Uterus (tissue), 4 donors: ENCODE measurements at places on chromosomes 3 and 15.

GRCh38 chr3:33355611-33356010 lies 78.4 kb downstream of the FBXL2 start:
- H3K27ac ChIP-seq: no peak overlapping the region
- H3K27me3 ChIP-seq: no peaks in the 10 kb centered on the region
- no peaks in the 10 kb centered on the region for H3K36me3 ChIP-seq
- no peaks in the 10 kb centered on the region for H3K4me1 ChIP-seq
- no peak for DNase-seq
- no peak overlapping the region for H3K4me3 ChIP-seq

GRCh38 chr15:36671017-36671416 lies 91.6 kb downstream of the CDIN1 start:
- H3K27ac ChIP-seq: no peak overlapping the region
- DNase-seq: no peak
- H3K36me3 ChIP-seq: no peaks in the 10 kb centered on the region
- no peak overlapping the region for H3K4me3 ChIP-seq

DNA sequence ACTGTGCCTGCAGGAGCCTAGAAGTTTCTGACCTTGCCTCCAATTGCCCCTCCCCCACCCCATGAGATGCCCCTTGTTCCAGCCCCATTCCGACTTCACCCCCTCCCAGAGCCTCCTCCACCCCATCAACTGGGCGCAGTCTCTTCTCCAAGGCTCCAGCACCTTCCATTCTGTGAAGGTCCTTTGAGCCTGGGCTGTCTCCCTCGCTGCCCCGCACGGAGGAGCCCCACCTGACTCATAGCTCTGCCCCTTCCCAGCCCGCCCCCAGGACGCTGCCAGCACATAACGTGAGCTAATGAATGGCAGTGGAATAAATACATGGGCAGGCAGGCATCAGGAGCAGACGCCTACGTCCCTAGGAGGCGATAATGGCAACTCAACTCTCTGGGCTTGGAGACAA lies 113.1 kb downstream of the NUP210 start:
- no peak overlapping the region for H3K4me3 ChIP-seq
- no peaks in the 10 kb centered on the region for H3K27me3 ChIP-seq
- H3K36me3 ChIP-seq: no peaks in the 10 kb centered on the region
- no peak overlapping the region for H3K27ac ChIP-seq

DNA sequence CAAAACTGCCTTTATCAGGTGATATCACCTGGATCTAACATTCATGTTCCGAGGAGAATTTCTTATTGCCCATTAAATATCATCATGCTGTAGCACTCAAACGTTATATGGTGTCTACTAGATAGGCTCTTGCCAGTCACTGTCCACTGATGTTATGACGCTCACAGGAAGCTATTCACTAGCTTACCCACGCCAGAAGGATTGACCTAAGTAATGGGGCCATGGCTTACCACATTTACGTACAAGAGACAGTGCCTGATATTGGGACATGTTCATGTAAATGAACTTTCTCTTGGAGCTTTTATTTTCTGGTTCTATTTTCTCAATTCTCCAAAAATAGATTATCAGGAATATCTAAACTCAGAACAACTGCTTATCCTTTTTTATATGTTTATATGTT lies 91.7 kb upstream of the NAALADL2 start:
- H3K27me3 ChIP-seq: no peaks in the 10 kb centered on the region
- H3K4me1 ChIP-seq: no peaks in the 10 kb centered on the region
- DNase-seq: no peak
- H3K4me3 ChIP-seq: no peak overlapping the region
- H3K27ac ChIP-seq: no peak overlapping the region

DNA sequence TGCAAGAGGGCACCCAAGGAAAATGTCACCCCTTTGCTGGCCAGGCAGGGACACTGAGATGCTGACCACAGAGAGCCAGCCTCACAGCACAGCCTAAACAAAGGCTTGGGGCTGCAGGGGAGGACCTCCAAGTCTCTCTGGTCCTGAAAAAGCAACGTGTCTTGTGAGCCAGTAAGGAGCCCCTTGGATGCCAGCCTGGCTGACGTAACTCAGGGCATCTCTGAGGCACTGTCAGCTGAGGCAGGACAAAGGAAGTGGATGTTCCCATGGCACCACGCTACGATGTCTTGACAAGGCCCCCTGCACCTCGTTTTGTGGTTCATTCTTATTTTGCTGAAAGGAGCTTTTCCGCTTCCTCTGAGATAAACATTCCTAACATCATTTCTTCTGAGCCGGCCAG lies 160.7 kb downstream of the OR4M2 start:
- no peaks in the 10 kb centered on the region for H3K36me3 ChIP-seq
- no peaks in the 10 kb centered on the region for H3K4me1 ChIP-seq
- no peak overlapping the region for H3K4me3 ChIP-seq
- DNase-seq: no peak
- no peak overlapping the region for H3K27ac ChIP-seq
- H3K27me3 ChIP-seq: no peaks in the 10 kb centered on the region

DNA sequence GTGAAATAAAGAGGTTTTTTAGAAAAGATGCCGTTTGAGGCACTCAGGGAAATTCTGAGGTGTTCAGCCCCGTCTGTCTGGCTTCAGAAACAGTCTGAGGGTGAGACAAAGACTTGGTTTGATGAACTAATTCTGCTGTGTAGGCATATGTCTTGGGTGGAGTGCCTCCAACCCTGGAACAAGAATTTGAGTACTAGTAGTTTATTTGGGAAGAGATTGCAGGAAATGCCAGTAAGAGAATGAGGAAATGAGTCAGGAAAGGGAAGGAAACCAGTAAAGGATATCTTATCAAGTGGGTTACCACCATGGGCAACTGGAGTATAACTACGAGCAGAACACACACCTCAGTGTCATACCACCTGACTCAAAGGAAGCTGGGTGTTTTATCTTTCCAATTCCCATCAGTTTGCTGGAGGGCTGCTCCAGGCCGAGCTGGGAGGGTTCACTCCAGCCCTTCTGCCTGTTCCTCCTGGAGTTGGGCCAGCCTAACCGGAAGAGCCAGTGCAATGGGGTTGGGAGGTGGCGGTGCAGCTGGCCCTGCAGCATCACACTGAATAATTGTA lies 75.3 kb downstream of the TGFBR2 start:
- H3K4me1 ChIP-seq: peaks cover 35% of the 10 kb centered on the region
- DNase-seq: peak; percentile 41
- no peaks in the 10 kb centered on the region for H3K27me3 ChIP-seq
- no peak overlapping the region for H3K4me3 ChIP-seq

DNA sequence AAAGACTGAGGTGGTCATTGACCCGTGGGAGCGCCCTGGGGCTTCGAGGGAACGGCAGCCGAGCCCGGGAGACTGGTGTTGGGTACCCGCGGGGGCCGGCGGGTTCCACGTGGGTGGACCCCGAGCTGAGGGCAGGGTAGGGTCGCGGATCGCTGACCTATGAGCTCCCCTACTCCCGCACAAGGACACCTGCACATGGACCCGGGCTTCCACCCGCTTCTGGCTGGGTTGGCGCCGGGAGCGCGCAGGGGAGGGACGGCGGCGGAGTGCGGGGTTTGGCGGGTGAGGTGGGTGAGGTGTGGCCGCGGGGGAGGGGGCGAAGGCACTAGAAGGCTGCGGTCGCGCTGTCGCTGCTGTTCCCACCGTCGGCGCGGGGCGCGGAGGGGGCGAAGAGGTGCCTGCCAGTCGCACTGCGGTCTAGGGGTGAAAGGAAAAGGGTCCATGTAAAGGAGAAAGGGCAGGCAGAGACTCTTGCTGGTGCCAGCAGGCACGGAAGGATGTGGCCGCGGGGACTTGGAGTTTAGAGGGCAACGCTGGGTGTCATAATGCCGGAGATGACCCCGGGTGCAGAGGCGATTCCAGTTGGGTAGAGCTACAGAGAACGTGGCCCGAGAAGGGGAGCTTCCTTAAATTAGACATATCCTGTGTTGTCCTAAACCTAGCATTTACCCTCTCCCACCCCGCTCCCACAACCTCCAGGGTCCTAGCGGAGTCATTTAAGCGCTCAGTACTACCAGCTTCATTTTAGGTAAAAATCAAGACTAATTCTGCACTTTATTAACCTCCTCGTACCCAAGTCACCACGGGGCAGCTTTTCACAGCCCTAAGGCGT lies 245.9 kb upstream of the TOPAZ1 start:
- peaks cover 69% of the 10 kb centered on the region for H3K27me3 ChIP-seq
- peaks cover 37% of the 10 kb centered on the region for H3K4me1 ChIP-seq
- no peak overlapping the region for H3K27ac ChIP-seq
- no peak for DNase-seq
- no peak overlapping the region for H3K4me3 ChIP-seq

- DNase-seq: no peak
- H3K27me3 ChIP-seq: no peaks in the 10 kb centered on the region
- H3K4me3 ChIP-seq: no peak overlapping the region
- H3K27ac ChIP-seq: no peak overlapping the region
Measured at GRCh38 chr3:159319156-159319555, 517.3 kb downstream of the MFSD1 start.

GRCh38 chr3:35966629-35967464 lies 327.5 kb downstream of the ARPP21 start:
- H3K27me3 ChIP-seq: no peaks in the 10 kb centered on the region
- no peak overlapping the region for H3K4me3 ChIP-seq
- H3K27ac ChIP-seq: no peak overlapping the region
- H3K4me1 ChIP-seq: no peaks in the 10 kb centered on the region
- DNase-seq: no peak

DNA sequence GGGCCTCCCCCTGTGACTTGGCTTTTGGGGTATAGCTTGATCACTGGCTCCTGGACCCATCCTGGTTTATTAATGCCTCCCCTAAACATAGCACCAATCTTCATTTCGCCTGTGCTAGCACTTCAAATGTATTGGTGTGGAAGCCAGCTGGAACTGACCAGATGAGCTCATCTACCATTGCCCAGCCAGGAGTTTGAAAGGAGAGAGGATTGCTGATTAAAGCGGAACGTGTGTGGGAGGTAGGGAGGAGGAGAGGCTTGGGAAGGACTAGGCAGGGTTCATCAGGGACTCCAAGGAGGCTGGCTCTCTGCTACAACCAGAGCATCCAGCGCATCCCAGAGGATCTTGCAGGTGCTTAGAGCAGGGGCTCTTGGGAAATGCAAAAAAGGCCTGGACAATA lies 34.4 kb upstream of the TLE3 start:
- no peaks in the 10 kb centered on the region for H3K27me3 ChIP-seq
- H3K36me3 ChIP-seq: no peaks in the 10 kb centered on the region
- peak overlapping the region; percentile 55 for H3K27ac ChIP-seq
- no peak overlapping the region for H3K4me3 ChIP-seq

DNA sequence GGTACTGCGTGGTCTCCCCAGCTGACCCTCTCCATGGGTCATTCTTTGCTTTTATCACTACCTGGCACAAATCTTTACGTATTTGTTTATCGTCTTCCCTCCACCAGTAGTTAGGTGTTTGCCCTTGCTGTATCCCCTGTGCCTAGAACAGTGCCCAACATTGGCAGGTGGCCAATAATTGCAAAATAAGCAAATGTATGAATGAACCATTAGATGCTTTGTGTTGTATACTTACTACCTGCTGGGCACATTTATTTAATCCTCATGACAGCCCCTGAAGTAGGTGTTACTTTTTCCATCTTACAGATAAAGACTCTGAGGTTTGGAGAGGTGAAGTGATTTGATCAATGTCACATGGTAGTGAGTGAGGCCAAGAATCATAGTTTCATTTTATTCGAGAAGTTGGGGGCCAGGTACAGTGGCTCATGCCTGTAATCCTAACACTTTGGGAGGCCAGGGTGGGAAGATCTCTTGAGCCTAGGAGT lies 2.0 kb upstream of the TWF2 start:
- no peak overlapping the region for H3K4me3 ChIP-seq
- no peaks in the 10 kb centered on the region for H3K36me3 ChIP-seq
- H3K27me3 ChIP-seq: no peaks in the 10 kb centered on the region
- DNase-seq: no peak
- H3K4me1 ChIP-seq: peaks cover 14% of the 10 kb centered on the region
- H3K27ac ChIP-seq: peak overlapping the region; percentile 92

GRCh38 chr3:30604093-30604492 lies 2.3 kb upstream of the TGFBR2 start:
- H3K27ac ChIP-seq: peak overlapping the region; percentile 8
- H3K27me3 ChIP-seq: no peaks in the 10 kb centered on the region
- no peaks in the 10 kb centered on the region for H3K4me1 ChIP-seq
- no peaks in the 10 kb centered on the region for H3K36me3 ChIP-seq
- H3K4me3 ChIP-seq: no peak overlapping the region
- no peak for DNase-seq

DNA sequence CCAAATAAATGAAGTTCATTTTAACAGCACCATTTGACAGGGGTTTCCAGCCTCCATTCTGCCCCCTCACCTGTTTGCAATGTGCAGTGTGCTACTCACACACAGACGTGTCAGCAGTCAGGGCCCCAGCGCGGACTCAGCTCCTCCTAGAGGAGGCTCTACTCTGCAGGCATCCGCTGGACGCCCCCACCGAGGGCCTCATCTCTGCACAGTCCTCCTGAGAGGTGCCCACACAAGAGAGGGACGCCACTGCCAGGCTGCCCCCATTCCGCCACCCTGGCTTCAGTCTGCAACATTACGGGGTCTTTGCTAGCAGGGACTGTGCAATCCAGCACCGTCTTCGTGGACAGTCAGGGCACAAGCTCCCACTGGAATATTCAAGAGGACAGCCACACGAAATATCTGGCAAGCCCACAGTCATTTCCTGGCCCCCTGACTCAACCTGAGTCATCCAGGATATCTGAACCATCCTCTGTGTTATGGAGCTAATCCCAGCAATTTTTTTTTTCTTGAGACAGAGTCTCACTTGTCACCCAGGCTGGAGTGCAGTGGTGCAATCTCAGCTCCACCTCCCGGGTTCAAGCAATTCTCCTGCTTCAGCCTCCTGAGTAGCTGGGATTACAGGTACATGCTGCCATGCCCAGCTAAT lies 255.0 kb downstream of the OCA2 start:
- H3K27me3 ChIP-seq: no peaks in the 10 kb centered on the region
- no peaks in the 10 kb centered on the region for H3K4me1 ChIP-seq
- no peak overlapping the region for H3K4me3 ChIP-seq
- H3K36me3 ChIP-seq: no peaks in the 10 kb centered on the region
- no peak for DNase-seq

GRCh38 chr3:13483988-13484695 lies 4.0 kb downstream of the HDAC11 start:
- DNase-seq: no peak
- H3K4me3 ChIP-seq: no peak overlapping the region
- H3K27me3 ChIP-seq: no peaks in the 10 kb centered on the region
- no peaks in the 10 kb centered on the region for H3K36me3 ChIP-seq

- H3K36me3 ChIP-seq: no peaks in the 10 kb centered on the region
- H3K27me3 ChIP-seq: no peaks in the 10 kb centered on the region
- no peak overlapping the region for H3K27ac ChIP-seq
- no peak overlapping the region for H3K4me3 ChIP-seq
Measured at GRCh38 chr3:108152274-108152673, 61.4 kb upstream of the CD47 start.
